Stimulated activated CD8-positive, alpha-beta memory T cell treated with anti-CD3 and anti-CD28 coated beads, Interleukin-15, amount 100 ng/mL, for 24 hours (primary cell): ENCODE measurements at places on chromosomes 2 and 18.

GRCh38 chr2:204354442-204354856 lies 190.8 kb upstream of the PARD3B start:
- DNase-seq, result no peak

- DNase-seq, result no peak
These were observed 30.8 kb upstream of the EML4 start for GRCh38 chr2:42138163-42139015.

DNA sequence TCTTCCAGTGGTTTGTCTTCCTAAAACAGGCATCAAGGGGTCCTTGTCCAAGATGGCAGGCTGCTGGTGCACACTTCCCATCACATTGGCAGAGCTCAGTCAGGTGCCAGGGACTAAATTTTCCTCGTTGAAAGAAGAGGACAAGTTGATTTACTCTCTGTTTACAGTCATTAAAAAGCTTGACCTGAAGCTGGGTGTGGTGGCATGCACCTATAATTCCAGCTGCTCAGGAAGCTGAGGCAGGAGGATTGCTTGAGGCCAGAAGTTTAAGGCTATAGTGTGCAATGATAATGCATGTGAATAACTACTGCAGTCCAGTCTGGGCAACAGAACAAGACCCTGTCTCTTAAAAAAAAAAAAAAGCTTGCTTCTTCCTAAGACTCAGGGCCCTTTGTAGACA lies 3.6 kb upstream of the PLB1 start:
- no peak for DNase-seq

GRCh38 chr18:13265008-13265910 lies 46.7 kb downstream of the LDLRAD4 start:
- no peak for DNase-seq

GRCh38 chr2:229409751-229410181 lies 138.7 kb upstream of the PID1 start:
- DNase-seq, result no peak

DNA sequence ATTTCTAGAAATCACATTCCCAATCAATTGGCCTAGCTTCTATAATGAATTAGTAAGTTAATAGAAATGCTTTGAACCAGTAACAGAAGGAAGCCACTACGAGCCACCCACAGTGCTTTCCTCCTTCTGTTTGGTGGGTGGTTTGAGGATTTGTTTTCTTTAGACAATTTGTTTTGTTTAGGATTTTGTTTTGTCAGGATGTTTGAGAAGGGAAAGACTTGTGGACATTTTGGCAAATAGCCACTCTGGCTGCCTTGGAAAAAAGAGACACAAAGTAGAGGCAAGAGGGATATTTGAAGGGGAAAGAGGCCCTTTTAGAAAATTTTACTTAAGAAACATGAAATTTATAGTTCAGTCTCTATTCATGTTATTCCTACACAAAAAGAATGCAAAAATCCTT lies 47.7 kb downstream of the TANK start:
- no peak for DNase-seq

DNA sequence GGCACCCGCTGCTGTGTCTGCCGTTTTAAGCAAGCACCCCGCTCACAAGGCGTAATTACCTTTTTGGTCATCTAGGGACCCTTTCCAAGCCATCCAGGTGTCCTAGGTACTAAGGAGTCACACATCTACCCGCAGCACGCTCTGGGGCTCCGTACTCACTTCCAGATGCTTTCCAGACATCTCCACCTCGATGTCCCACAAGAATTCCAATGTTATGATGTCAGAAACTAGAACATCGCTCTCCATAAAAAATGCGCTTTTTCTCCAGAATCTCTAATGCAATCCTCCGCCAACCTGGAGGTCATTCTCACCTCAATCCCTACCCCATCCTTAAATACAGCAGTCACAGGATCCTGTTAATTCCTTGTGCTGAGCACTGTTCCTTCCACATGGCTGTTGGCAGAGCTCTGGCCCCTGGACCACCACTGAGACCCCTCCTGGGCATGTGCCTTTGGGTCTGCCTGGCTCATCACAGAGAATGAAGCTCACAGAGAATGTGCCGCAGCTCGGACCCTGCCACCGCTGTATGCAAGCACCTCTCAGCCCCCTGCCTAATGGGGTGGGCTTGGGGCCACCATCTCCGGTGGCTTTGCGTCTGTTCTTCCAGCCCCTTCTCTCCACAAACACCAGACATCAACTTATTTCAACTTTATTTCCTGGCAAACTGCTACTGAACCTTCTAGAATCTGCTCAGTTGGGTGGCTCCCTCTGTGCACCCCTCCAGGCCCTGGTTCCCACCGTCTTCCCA lies 4.6 kb upstream of the PXDN start:
- no peak for DNase-seq

- DNase-seq, result no peak
These were observed 47.7 kb downstream of the PRKCE start for GRCh38 chr2:45699032-45699658.

- DNase-seq, result no peak
These were observed 4.5 kb downstream of the PSTPIP2 start for GRCh38 chr18:46067438-46068007.
